ENCODE measurements at places on chromosomes 6 and 20.

DNA sequence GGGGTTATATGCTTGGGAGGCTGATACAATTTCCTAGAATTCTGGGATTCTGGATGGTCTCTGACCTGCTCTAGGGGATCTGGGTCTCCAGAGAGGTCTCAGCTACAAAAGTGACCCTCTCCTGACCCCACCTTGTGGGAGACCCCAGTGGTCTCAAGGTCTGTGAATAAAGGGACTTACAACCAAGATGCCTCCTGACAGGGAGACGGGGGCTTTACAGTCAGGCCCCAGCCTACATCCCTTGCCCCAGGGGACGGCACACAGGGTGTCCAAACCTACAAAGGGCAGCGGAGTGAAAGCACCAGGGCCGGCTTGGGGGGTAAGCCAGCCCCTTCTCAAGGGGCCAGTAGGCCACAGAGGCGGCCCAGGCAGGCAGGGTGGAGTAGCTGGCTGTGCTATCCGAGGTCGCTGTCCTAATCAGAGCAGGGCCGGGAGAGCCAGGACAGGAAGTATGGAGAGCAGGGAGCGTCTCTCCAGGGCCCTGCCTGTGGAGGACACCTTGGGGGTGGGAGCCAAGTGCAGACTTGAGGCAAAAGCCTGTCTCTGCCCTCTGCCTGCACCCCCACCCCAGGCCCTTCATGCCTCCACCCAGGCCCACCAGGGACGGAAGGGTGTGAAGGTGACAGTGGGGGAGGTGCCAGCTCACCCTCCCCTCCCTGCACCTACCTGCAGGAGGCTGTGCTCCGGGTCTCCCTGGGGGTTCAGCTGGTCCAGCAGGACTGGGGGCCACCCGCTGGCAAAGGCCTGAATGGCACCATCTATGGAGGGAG lies 3.5 kb downstream of the GFRA4 start:
- no peak for DNase-seq

DNA sequence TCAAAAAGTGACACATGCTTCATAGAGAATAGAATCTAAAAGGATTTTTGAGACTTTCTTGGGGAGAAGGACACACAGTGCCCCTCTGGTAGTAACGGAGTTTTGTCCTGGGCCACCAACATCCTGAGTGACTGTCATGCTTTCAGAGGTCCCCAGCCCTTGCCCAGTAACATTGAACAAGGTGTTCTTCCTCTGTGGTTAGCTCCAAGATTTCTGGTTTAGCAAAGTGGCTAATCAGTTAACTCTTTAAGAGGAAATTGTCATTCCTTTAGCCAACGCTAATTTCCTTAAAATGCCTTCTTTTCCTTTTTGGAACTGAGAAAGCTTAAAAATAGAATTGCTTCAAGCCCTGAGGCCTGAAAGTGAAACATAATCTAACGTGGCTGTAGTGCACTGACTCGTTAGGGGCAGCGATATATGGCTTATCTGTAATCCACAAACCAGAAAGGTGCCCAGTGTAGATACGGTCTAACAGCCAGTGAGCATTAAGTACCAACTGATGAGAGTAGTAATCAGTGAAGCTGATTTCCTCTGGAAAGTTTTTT lies 7.8 kb downstream of the E2F3 start:
- no peak for DNase-seq

DNA sequence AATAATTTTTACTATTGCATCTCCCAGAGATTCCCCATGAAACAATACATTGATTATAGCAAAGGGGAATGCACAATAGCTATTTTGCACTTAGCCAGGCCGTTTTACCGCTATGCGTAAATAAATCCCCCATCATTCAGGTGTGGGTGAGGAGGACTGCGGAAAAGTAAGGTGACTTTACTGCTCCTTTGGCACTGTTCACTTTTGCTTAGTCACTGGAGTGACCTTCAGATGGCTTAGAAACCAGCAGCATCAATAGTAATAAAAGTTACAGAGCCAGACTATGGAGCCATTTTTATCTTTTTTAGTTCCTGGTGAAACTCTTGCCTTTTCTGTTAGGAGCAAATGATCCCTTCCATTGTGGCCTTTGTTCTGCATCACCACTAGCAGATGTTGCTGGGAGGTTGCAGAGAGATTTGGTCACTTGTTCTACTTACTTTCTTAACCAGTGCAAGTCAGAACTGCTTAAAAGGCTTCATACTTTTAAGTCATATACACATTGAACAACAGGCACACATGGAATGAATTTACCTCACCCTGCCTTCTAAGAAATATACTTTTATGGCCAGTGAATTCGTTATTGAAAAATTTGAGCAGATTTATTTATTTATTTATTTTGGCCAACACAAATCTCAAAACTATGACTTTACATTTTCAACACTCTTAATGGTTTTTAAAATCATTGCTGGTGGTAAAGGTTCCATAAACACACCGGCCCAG lies 12.1 kb upstream of the BTBD3 start:
- DNase-seq, result no peak

DNA sequence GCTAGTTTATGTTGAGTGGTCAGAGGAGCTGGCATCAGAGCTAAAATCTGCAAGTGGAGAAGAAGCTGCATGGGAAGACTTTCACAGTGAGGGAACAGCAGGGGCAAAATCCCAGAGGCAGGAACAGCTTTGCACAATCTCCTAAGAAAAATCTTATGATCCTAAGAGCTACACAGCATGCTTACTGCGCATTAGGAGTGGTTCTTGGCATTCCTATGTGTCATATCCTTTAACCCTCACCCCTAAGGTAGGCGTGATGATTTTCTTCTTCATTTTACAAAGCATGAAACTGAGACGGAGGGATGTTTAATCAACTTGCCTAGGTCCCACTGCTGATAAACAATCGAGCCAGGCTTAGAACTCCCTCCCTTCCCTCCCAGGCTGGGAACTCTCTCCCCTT lies 313.6 kb upstream of the SULF2 start:
- DNase-seq, result no peak

DNA sequence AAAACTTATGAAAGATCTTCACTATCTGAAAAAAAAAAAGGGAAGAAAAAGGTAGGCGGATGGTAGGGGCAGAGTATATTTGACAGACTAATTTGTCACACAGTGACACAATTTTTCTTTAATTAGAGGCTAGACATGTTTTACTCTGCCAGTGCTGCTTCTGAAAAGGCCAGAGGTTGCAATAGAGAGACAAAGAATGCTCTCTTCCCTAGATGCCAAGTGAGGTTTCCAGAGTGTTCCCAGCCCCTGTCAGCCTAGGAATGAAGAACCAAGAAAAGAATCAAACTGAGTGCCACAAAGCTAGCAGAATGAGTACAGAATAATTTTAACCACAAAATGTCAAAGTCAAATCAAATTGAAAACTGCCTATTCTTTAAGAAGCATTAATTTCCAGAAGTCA lies 13.0 kb downstream of the PNISR start:
- DNase-seq, result no peak

GRCh38 chr6:10081957-10082356 lies 332.9 kb downstream of the TFAP2A start:
- no peak for DNase-seq

GRCh38 chr6:104940893-104941728 lies 15.8 kb upstream of the LIN28B start:
- DNase-seq, result no peak

GRCh38 chr6:149961728-149962425 lies 1.9 kb upstream of the ULBP1 start:
- DNase-seq, result no peak

- no peak for DNase-seq
Measured at GRCh38 chr6:10643201-10643651, 51.2 kb downstream of the C6orf52 start.

- no peak for DNase-seq
Measured at GRCh38 chr20:16387666-16388065, 185.6 kb downstream of the KIF16B start.
